ENCODE measurements at places on chromosomes 6 and 20.

- no peak for DNase-seq
Measured at GRCh38 chr6:26200918-26201721, 113.9 kb downstream of the HFE start.

GRCh38 chr20:45510242-45510862, 5.1 kb downstream of the SPINT3 start:
- no peak for DNase-seq

- DNase-seq: no peak
Measured at GRCh38 chr6:106446287-106446885, 85.9 kb downstream of the CRYBG1 start.

DNA sequence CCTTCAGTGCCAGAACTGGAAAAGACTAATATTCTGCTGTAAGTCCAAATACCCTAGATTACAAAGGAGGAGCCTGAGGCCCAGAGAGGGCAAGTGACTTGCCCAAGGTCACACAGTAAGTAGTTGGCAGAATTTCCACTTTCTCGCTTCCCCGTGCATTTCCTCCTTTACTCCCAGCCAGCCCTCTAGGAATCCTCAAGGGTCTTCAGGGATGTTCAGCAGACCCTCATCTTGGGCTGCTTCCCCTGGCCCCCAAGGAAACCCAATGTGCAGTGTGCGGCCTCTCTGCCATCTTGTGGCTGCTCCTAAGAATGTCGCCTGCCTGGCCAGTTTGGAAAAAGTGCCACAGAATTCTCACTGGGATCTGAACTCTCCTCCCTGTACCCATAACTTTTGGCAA, 217.7 kb upstream of the LRFN2 start:
- no peak for DNase-seq

DNA sequence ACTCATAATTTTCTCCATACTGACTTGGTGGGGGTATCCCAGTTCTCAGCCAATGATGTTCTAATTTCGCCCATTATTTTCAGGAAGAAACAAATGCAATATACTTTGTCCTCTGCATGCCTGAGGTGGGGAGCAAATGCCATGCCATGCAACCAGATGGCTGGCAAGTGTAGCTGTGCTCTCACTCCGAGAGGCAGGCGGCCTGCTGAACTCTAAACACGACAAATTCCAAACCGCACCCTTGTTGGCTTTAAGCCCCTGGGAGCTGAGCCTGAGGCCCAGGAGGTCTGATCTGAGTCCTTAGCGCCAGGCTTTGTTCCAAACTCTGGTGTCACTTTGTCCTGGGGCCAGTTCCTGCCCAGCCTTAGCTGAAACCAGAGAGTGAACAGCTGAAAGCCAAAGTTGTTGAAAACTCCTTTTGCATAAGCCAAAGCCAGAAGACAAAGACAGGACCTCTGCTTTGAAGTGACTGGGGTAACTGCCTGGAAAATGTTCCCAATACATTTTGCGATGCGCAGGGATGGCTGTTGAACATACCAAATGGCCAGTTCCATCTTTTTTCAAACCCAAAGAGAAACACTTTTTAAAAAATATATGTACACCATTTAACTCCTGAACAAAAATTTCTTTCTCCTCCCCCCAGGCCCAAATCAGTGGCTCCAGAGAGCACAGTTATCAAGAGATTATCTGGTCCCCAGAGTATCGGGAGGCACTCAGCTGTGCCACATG, 46.2 kb downstream of the TTI1 start:
- no peak for DNase-seq

- DNase-seq: no peak
Measured at GRCh38 chr6:137044366-137045221, at the start of gene IL20RA. Gene IL20RA, minus strand, starts transcription at chr6:137044965. Its CDS starts 237 bp downstream, at chr6:137044728.

DNA sequence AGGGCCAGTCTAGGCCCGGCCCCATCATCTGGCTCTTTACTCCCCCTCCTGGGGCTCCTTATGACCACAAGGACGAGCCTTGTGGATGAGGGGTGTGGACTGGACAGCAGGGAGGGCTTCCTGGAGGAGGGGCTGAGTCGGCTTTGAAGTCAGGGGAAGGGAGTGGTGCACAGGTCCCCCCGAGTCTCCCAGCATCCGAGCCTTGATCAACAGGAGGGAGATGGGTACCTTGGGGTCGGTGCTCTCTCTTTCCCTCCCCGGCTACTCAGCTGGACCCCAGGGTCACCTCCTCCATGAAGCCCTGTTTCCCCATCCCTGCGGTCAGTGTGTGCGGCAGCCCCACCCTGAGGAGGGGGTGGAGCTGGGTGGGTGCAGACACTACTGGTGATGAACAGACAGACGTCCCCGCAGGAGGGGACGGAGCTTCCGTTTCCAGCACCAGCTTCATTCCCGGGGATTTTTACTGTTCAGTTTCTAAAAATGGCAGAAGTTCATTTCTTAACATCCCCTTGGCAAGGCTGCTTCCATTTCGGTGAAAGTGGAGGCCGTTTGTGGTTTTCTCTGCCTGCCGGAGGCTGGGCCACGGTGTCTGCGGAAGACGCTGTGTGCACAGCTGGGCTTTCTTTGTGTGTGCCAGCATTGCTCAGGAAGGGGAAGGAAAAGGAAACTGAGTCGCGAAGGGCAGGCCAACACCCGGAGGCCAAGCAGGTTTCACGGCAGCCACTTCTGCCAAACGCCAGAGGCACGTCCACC, 19.6 kb downstream of the NTSR1 start:
- no peak for DNase-seq

DNA sequence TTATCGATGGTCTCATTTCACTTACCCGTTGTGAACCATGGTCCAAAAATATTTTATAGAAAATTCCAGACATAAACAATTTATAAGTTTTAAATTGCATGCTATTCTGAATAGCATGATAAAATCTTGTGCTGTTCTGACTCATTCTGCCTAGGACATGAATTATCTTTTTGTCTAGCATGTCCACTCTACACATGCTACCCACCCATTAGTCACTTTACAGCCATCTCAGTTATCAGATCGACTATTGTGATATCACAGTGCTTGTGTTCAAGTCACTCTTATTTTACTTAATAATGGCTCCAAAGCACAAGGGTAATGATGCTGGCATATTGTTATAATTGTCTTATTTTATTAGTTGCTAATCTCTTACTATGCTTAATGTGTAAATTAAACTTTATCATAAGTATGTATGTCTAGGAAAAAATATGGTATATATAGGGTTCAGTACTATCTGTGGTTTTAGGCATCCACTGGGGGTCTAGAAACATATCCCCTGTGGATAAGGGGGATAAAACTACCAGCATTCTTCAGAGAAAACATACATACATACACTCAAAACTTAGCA, 252.0 kb upstream of the HTR1E start:
- no peak for DNase-seq

GRCh38 chr6:7580537-7580926, 9.5 kb upstream of the SNRNP48 start:
- DNase-seq: no peak

DNA sequence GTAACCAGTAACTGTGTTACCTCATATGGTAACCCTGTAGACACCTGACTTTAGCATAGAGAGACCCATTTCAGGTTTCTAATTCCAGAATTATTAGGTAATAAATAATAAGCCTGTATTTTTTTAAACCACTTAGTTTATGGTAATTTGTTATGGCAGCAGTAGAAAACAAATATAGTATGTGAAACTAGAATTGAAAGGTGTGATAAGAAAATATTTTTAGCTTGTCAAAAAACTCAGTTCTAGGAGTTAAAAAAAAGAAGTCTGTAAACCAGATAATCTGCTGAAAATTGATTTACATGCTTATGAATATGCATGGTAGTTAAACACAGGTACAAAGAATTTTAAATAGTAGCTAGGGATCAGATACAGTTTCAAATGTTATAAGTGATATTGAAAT, 695.0 kb upstream of the GJE1 start:
- DNase-seq: no peak
